ENCODE measurements at places on chromosomes 6 and 20.

DNA sequence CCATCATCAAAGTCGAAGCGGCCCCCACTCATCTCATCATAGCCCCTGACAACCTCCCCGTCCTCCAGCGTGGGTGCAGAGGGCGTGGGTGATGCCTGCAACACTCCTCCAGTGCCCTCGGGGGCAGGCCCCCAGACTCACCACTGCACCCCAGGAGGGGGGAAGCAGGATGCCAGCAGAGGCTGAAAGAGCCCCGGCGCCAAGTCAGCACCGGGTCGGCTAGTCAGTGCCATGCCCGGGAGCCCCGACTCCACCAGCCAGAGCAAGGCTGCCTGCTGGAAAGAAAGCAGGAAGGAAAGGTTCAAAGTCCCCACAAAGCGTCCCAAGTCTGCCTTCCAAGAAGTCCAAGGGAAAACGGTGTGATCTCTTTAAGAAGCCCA lies 324 bp downstream of the JPH2 start:
- no peak for DNase-seq

- DNase-seq = no peak
These were observed 42.4 kb downstream of the ISM1 start for GRCh38 chr20:13263451-13263850.

GRCh38 chr20:5400164-5400762 lies 83.5 kb upstream of the PROKR2 start:
- DNase-seq = no peak

DNA sequence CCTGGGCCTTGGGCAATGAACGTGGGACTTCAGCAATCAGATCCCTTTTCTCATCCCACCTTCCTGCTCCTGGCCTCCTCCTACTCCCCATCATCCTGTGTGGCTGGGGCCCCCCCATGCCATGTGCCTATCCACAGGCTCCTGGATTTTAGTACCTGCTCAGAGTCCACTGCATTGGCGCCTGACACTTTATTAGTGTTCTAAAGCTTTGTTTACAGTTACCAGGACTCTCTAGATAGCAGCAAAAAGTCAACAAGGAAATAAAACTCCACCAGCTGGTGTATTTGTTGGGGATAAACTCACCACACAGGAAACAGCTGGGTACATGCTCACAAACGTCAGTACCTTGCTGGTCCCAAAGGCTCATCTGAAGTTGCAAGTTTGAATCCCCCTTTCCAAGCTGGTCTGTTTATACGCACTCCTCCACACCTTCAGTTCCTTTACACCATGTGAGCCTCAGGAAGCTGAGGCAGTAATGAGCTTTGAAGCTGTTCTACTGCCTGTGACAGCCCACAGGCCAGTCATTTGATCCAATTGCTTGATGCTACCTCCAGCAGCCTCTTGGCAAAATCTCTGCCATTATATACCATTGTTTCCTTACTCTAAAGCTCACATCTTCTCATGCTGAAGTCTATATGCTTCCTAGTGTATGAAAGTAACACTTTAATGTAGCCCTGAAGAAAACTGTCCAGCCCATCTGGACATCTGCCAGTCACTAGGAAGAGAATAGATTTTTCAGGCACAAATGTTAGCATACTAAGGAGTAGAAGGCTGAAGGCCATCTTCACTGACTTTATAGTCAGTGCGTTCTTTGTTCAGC lies 76.6 kb downstream of the ANKEF1 start:
- DNase-seq = no peak

GRCh38 chr6:66264376-66264775 lies 557.4 kb upstream of the EYS start:
- DNase-seq = no peak

- DNase-seq = no peak
These were observed 72.9 kb upstream of the MYL9 start for GRCh38 chr20:36468149-36469000.

- peak; percentile 23 for DNase-seq
These were observed 21.1 kb downstream of the SESN1 start for GRCh38 chr6:109073344-109074132.

DNA sequence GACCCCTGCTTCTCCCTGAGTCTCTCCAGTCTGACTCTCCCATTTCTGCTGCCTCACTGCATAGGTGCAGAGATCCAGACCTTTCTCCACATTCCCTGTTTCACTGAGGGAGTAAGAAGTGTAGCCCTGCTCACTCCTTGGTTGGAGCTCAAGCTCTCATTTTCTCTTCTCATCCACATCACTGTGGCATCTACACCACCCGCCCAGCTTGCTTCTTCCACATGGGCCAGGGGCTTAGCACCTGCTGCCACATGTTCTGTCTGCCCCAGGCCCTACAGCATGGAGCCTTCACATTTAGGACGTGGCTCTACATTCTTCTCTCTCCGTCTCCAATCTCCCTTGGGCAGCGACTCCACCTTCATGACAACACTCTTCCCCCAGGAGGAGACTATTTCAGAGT lies 8.5 kb upstream of the GSTA5 start:
- DNase-seq = no peak

DNA sequence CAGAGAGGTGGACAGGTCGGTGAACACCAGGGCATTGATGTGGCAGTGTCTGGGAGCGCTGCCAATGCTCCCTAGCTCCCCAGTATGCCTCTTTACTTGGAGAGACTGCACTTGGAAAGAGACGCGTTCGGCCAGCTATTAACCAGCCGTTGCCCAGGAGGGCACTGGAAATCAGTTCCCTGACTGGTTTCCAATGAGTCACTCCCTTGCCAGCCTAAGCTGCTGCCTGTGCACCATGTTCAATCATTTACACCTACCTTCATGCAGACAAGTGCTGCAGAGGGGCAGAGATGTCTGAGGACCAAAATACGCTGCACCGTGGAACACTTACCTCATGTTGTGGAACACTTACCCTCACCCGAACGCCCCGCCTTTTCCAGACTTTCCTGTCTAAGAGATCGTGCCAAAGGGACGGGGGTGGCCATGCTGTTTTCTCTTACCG lies 151.6 kb downstream of the SOBP start:
- no peak for DNase-seq

GRCh38 chr20:50635676-50636600 lies 55.4 kb downstream of the RIPOR3 start:
- DNase-seq = no peak

DNA sequence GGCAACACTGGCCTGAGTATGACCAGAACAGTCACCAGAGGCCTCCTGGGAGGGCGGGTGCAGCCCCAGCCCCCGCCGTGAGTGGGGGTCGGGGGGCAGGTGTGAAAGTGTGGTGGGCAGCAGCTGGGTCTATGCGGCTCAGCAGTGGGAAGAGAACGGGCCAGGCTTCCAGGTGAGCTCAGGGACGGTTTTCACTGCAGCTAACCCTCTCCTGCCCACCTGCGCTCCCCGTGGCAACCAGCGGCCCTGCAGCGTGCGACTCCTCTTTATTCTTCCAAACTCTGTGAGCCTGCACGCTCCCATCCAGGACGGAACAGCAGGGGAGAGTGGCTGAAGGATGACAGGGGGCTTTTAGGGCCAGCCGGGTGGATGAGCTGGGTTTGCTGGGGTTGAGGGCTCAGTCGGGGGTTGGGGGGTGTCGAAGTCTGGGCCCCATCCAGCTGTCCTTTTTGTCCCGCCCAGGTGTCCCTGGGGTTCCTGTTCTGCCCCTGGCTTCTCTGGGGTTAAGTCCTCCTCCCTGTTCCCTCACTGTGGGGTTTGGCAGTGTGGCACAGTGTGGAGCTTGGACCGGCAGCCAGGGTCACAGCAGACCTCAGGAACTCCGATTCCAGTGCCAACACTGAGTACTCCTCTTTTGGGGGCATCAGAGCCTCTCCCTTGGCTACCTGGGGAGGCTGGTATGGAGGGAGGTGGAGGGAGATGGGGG lies 859 bp upstream of the BIRC7 start:
- DNase-seq = no peak

DNA sequence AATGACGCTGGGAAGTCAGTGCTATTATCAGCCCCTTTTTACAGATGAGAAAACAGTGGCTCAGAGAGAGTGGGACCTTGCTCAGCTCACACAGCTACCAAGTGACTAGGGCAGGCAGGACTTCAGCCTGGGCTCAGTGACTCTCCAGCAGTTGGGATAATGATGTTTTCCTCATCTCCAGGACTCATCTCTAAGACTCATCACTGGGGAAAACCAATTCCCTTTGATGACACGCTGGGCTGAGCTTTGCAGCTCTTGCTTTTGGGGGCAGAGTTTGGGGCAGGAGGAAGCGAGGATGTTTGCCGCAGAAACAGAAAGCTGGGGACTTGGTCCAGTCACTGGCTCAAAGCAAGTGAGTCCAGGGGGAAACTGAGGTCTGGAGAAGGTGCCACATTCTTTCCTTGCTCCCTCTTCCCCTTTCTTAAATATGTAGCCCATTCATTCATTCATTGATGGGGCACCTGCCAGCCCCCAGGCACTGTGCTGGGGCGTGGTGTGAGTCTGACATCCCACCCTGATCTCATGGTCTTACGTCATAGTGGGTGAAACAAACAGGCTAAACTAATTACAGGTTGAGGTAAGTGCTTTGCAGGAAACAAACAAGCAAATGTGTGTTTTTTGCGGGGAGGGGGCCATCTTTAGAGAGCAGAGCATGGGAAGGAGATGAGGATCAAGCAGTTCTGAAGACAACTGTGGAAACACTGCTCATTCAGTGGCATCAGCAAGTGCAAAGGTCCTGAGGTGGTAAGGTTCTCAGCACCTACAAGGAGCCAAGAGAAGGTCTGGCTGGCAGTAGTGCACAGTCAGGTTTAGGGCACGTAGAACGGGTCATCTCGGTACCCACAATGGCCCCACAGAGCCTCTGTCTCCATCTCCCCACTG lies 74.4 kb upstream of the PMEPA1 start:
- no peak for DNase-seq

DNA sequence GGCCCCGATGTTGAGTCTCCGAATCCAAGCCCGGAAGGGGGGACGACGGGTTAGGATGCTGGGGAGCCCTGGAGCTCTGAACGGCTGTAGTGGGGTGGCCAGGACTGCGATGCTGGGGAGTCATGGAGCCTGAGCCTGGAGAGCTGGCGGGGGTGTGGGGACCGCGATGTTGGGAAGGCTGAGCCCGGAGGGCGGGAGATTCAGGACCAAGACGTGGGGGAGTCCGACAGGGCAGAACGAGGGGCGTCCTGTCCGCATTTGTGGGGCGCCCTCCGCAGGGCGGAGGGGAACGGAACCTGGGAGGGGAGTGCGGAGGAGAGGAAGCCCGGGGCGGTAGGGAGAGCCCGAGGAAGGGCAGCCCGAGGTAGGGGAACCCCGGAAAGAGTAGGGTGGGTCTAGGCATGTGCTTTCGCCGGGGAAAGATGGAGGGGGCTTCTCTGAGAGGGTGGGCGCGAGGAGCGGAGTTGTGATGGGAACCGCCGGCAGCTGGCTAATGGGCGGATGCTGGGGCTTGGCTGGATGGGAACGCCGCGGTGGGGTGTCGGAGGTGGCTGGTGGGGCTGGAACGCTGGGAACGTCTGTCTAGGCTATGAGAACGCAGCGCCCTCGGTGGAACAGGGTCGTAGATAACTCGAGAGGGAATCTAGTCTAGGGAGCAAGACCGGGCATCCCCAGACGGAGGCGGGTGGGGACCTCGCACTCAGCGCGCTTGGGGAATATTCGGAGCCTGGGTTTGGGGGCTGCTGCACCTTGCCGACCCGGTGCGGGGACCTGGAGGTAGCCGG lies 684 bp downstream of the PAQR8 start:
- DNase-seq = peak; percentile 4

- DNase-seq = no peak
These were observed 199.7 kb downstream of the FOXC1 start for GRCh38 chr6:1809291-1809988.

- DNase-seq = no peak
These were observed 64.8 kb upstream of the BEND6 start for GRCh38 chr6:56890066-56890465.

DNA sequence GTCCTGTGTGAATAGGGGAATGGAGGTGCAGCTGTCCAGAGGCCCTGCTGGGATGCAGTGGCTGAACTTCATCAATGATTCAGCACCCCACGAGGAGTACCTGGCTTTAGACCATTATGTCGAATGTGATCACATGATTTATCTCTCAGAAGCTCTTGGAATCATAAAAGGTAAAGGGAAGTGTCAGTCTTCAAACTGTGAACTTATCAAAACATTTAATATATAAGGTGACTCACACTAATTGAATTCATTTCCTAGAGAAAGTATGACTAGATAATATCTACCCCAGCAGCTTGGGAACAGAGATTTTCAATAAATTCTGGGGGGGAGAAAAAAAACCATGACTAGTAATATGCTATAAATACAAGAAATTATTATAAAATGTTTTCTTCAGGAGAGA lies 29.5 kb downstream of the ALDH8A1 start:
- no peak for DNase-seq

DNA sequence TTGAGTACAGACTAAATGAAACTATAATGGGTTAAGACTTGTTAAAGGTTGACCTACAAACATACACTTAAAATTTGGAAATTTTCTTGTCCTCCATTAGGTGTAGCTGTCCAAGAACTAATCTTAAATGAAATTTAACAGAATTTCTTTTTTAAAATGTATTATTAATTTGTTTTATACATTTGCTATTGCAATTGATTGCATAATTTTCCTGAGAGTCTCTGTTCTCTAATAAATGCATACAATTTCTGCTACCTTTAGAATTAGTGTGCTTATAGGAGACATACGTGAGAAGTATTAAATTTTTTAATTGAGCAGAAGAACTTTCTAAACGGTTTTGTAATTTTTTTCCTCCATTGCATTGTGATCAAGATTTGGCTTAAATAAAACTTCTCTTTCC lies 1.5 kb downstream of the FAM135A start:
- DNase-seq = no peak

DNA sequence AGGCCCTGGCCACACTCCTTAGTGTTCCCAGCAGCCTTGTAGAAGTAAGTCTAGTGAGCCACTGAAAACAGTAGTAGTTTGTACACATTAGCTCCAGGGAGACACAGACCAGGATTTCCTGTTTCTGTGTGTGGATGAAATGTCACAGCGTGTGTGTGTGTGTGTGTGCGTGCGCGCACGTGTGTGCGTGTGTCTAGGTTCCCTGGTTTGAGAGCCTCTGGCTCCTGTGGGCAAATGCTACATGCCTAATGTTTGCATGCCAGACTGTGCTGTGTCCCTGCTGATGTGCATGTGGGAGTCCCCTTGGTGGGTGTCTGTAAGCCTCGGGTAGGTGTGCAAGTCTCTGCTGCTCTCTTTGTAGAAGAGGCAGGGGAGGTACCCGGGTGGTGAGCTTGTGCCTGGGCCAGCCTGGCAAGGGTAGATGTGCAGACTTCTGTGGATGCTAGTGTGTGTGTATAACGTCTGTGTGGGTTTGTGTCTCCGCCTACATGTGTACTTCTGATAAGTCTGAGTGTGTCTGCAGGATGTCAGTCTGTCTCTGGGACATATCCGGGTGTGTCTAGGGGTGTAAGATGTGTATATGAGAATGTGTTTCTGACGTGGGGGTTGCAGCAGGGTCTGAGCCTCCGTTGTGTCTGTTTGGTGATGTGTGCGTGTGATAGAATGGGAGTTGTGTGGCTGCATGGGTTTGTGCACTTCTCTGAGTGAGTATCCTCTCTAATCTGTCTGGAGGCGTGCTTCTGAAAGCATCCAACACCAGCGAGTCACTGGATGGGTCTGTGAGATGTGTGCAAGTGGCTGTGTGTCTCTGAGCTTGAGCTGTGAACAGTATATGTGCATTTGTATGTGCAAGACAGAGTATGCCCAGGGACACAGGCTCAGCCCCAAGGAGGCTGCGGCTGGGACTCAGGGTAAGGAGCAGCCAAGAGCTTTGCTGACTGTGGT lies 19.0 kb upstream of the TLDC2 start:
- no peak for DNase-seq

- no peak for DNase-seq
These were observed 16.0 kb upstream of the PTCRA start for GRCh38 chr6:42899871-42900270.

Data from activated CD8-positive, alpha-beta memory T cell treated with anti-CD3 and anti-CD28 coated beads for 4 hours (primary cell).